Transverse colon (tissue), 4 donors: ENCODE measurements at places on chromosomes 4 and X. TPM values are rescaled to one million over a fixed set of nuclear protein-coding genes. Genes with fewer than 3 reads are reported as not detected.

- DNase-seq, result peak; percentile 53
Measured at GRCh38 chrX:71103110-71103983, 3.2 kb downstream of the CXorf65 start.

GRCh38 chr4:1080961-1081688 lies 32.2 kb downstream of the RNF212 start:
- no peak for DNase-seq

GRCh38 chrX:28595346-28595745 lies 8.1 kb downstream of the IL1RAPL1 start:
- DNase-seq, result no peak

GRCh38 chr4:3801931-3802550 lies 35.9 kb downstream of the ADRA2C start:
- DNase-seq, result no peak

DNA sequence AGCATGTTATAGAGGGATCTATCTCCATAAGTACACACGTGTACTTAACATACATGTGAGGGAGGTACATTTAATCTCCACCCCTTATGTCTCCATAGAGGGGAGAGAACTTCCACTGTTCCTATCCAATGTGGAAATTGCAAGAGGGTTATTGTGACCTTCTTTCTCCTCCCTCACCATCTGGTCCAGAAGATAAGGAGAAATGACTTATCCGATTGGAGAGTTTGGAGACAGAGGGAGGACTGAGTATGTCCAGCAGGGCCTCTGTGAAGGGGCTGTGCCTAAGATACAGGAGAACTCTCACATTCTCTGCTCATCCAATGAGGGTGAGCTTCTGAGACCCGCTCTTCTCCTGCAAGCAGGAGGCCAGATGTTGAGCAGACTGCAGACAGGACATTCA lies 113.1 kb downstream of the QDPR start:
- DNase-seq, result no peak

GRCh38 chrX:38919853-38920528 lies 118.7 kb downstream of the MID1IP1 start:
- DNase-seq, result no peak

DNA sequence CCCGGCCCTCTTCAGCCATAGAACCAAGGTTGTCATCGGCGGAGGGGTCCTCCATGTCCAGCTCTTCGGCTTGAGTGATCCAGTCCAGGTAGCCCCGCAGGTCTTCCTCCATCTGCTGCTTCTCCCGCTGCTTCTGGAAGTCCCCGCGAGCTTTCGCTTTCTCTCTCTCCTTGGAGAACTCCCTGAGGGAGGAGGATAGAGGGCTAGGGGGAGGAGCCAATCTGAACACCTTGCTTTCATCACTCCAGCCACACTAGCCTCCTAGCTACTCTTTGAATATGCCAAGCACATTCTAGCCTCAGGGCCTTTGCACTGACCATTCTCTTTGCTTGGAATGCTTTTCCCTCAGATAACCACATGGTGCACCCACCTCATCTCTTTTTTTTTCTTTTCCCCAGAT lies 6.2 kb downstream of the CACNA1F start:
- no peak for DNase-seq

The NHSL2 gene
- total RNA-seq, result 3.7 TPM

The ARHGEF6 gene
- 5.2 TPM for total RNA-seq

The TRAM1L1 gene
- not detected for total RNA-seq
